ENCODE measurements at places on chromosomes 7 and 10. TPM values are rescaled to one million over a fixed set of nuclear protein-coding genes. Genes with fewer than 3 reads are reported as not detected.

NUPR2 gene
- total RNA-seq, result not detected

PBLD gene
- total RNA-seq, result 3.1 TPM

TMEM196 gene
- not detected for total RNA-seq

MARVELD1 gene
- total RNA-seq, result 36.8 TPM

OR6V1 gene
- total RNA-seq, result not detected

TACC2 gene
- total RNA-seq, result 91.1 TPM

VIPR2 gene
- 0.02 TPM for total RNA-seq

GRM3 gene
- total RNA-seq, result not detected

STAG3 gene
- 0.15 TPM for total RNA-seq

FXYD4 gene
- total RNA-seq, result not detected

NEBL gene
- total RNA-seq, result 2.7 TPM

ICA1 gene
- 0.76 TPM for total RNA-seq

PROSER2 gene
- total RNA-seq, result 34.3 TPM

CALML3 gene
- total RNA-seq, result not detected

PIP gene
- total RNA-seq, result not detected

AGR2 gene
- total RNA-seq, result 155 TPM

LRRTM3 gene
- total RNA-seq, result not detected

EPC1 gene
- 21.6 TPM for total RNA-seq

TRPV5 gene
- not detected for total RNA-seq

NXPH1 gene
- total RNA-seq, result not detected

LRMDA gene
- 4.2 TPM for total RNA-seq

ACBD7 gene
- total RNA-seq, result 0.85 TPM

CACNB2 gene
- total RNA-seq, result not detected

PAX4 gene
- not detected for total RNA-seq

PGAM2 gene
- not detected for total RNA-seq

OR2A42 gene
- total RNA-seq, result not detected

PON3 gene
- 29.1 TPM for total RNA-seq

EBF3 gene
- total RNA-seq, result 0.15 TPM
